ENCODE measurements at places on chromosomes 6 and 20. TPM values are rescaled to one million over a fixed set of nuclear protein-coding genes. Genes with fewer than 3 reads are reported as not detected.

Gene HLA-DRA
- polyA plus RNA-seq, result 8,827 TPM

Gene C6orf58
- not detected for polyA plus RNA-seq

Gene SLC2A10
- not detected for polyA plus RNA-seq

Gene MAP7
- polyA plus RNA-seq, result 4.0 TPM
